ENCODE measurements at places on chromosomes 6 and 20. TPM values are rescaled to one million over a fixed set of nuclear protein-coding genes. Genes with fewer than 3 reads are reported as not detected.

The SENP6 gene
- total RNA-seq, result 68.2 TPM

DNA sequence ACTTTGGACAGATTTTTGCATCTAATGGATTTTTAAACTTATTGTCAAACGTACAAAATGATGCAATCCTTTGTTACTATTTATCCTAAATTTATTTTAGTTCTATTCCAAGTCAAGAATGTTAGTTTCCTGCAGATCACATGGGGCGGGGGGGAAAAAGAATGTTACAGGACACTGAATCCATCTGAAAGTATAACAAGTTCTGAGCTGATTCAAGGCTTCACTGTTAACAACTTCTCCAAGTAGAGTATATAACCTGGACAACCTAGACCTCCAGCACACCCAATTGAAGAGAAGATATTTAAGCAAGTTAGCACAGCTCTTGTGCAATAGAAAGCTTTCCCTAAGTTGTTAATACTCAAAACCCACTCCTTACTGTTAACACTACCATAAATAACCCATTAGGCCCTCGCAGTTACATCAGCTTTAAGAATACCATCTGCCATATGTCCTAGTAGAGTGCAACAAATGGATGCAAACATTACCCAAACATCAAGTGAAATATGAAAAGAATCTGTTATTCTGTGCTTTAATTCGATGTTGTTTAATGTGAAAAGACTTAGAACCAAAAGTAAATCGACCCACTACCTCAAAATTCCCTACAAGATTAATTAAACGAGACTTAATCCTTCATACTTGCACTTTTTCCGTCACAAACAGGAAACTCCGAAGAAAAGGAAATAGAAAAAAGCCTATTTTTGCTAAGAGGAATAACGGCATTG lies 1.3 kb downstream of the SEC63 start:
- peak overlapping the region; percentile 98 for H3K27ac ChIP-seq
- no peaks in the 10 kb centered on the region for H3K27me3 ChIP-seq
- H3K36me3 ChIP-seq, result peaks cover 30% of the 10 kb centered on the region
- H3K4me3 ChIP-seq, result peak overlapping the region; percentile 97

DNA sequence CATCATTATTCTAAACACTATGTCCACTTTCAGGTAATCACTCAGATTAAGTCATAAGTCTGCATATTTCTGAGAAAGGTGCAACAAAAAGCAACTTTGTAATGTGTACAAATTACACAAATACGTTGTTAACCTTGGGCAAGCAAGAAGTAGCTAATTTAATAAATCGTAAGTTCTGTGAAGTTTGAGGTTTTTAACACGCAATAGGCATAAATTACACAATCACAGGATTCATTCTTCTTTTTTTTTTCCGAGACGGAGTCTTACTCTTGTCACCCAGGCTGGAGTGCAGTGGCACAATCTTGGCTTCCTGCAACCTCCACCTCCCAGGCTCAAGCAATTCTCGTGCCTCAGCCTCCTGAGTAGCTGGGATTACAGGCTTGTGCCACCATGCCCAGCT lies 57.2 kb upstream of the F13A1 start:
- no peak for DNase-seq
- no peak overlapping the region for H3K27ac ChIP-seq
- H3K4me3 ChIP-seq, result no peak overlapping the region
- no peaks in the 10 kb centered on the region for H3K4me1 ChIP-seq
- no peaks in the 10 kb centered on the region for H3K36me3 ChIP-seq

GRCh38 chr6:67779876-67780275 lies 855.2 kb upstream of the ADGRB3 start:
- no peaks in the 10 kb centered on the region for H3K4me1 ChIP-seq
- no peak for DNase-seq
- H3K27me3 ChIP-seq, result no peaks in the 10 kb centered on the region
- H3K4me3 ChIP-seq, result no peak overlapping the region

GRCh38 chr6:44038543-44039065 lies 88.6 kb downstream of the MRPL14 start:
- H3K36me3 ChIP-seq, result no peaks in the 10 kb centered on the region
- H3K4me1 ChIP-seq, result peaks cover 6% of the 10 kb centered on the region
- no peak overlapping the region for H3K27ac ChIP-seq

GRCh38 chr20:36352843-36353553 lies 46.9 kb downstream of the DLGAP4 start:
- DNase-seq, result no peak
- no peak overlapping the region for H3K4me3 ChIP-seq
- no peak overlapping the region for H3K27ac ChIP-seq
- H3K4me1 ChIP-seq, result no peaks in the 10 kb centered on the region
- H3K27me3 ChIP-seq, result peaks cover 3% of the 10 kb centered on the region

The ADGB gene
- total RNA-seq, result not detected

GRCh38 chr6:35500782-35501181 lies 3.9 kb upstream of the TEAD3 start:
- H3K36me3 ChIP-seq, result peaks cover 3% of the 10 kb centered on the region
- peaks cover 29% of the 10 kb centered on the region for H3K27me3 ChIP-seq
- H3K4me3 ChIP-seq, result no peak overlapping the region
- DNase-seq, result no peak
- H3K4me1 ChIP-seq, result peaks cover 4% of the 10 kb centered on the region

- no peaks in the 10 kb centered on the region for H3K27me3 ChIP-seq
- H3K36me3 ChIP-seq, result no peaks in the 10 kb centered on the region
- peaks cover 31% of the 10 kb centered on the region for H3K4me1 ChIP-seq
- DNase-seq, result no peak
- peak overlapping the region; percentile 6 for H3K4me3 ChIP-seq
- no peak overlapping the region for H3K27ac ChIP-seq
Measured at GRCh38 chr6:134539865-134540323, 222.0 kb upstream of the SGK1 start.

DNA sequence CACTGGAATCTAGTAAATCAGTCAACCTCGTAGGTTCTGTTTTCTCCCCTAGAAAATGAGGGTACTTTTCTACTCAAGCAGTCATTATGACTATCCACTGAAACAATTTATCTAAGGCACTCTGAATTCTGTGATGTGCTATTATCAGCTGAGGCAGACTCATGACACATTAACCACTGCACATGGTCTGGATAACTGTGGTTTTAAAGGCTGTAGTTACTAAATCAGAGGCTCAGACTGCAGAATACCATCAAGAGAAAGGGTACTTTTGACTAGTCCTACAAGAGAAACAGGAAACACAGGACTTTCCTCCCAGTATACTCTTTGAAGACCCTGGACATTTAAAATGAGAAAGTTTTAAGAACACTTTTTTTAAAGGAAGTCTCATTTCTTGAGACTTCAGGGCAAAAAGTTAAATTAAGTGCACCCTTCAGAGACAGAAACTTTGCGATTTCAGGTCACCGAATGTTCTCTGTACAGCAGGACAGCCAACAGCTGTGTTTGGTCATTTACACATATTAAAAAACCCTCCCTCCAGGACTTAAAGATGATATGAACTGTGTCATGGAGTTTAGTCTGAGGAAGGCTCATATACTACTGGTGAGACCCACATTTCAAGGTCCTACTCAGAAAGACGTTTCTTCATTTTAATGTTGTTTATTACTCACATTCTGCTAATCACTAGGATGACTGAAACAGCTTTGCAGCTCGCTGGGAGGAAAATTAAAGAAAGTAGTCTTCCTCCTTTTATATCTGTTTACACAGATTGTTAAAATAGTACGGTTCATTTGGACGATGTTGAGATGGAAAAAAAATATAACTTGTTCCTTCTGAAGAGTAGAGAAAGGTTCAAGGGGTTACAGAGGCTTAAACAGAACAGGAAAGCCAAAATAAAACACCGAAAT lies 19.9 kb downstream of the ATXN1 start:
- no peak for DNase-seq
- peaks cover 45% of the 10 kb centered on the region for H3K36me3 ChIP-seq
- H3K4me1 ChIP-seq, result peaks cover 60% of the 10 kb centered on the region
- peak overlapping the region; percentile 21 for H3K27ac ChIP-seq

GRCh38 chr6:54493138-54493537 lies 184.9 kb downstream of the TINAG start:
- H3K27ac ChIP-seq, result no peak overlapping the region
- DNase-seq, result no peak
- no peak overlapping the region for H3K4me3 ChIP-seq
- H3K4me1 ChIP-seq, result no peaks in the 10 kb centered on the region
